Stimulated activated CD8-positive, alpha-beta memory T cell treated with anti-CD3 and anti-CD28 coated beads, Interleukin-4, amount 100 ng/mL, for 1 hour (primary cell): ENCODE measurements at places on chromosomes 7 and 10.

GRCh38 chr7:151276666-151277590, 28.4 kb upstream of the SMARCD3 start:
- no peak for DNase-seq

DNA sequence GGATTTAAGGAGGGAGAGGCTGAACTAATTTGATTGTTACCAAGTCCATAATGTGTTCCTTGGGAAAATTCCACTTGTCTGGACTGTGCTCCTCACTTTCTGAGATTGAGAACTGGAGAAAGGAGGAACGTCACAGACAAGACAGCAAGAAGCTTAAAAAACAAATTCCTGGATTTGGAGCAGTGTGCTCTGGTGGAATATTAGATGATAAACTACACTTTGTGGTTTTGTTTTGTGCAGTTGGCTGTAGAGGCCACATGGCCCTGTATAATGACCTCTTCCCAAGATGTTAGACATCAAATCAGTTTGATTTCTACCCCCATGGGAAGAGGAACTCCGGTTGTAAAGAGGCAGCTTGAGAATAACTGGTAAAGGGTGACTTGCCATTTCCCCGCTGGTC, 421.3 kb upstream of the GALNT17 start:
- no peak for DNase-seq

DNA sequence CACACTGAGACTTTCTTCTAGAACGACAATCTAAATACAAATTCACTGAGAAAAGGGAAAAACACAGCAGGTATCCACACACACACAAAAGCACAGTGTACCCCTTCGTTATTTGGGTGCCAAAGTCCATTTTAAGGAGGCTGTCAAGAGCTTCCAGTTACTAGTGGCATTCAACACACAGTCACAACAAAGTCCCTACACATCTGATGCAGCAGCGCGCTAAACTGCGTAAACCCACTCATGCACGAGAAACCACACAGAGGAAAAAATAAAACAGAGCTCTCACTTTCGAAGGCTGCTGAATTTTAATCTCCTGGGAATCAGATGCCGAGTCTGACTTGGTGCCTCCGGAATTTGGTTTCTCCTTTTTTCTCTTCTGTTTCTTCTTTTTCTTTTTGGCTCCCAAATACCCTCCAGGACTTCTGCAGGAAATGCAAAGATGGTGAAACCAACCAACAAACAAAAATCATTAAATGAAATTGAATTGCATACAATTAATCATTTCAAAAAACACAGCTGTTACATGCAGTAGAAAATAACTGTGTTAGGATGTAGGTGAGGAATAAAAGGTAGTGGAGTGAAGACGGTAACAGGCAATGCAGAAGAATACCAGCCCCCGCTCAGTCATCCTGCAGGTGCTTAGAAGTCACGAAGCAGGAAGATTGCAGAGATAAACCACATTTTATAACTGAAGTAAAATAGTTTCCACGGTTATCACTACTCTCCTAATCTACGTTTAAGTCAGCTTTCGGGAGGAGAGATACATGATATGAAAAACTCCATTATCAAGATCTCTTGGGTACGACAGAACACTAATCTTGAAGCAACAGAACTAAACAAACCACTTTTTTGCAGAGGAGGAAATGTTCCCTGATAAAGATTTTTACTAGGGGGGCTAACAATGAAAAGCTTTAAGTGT, 27.1 kb downstream of the NMT2 start:
- no peak for DNase-seq

GRCh38 chr7:155884225-155885166, 72.2 kb upstream of the SHH start:
- no peak for DNase-seq

GRCh38 chr7:49243521-49243920, 319.2 kb downstream of the CDC14C start:
- no peak for DNase-seq

DNA sequence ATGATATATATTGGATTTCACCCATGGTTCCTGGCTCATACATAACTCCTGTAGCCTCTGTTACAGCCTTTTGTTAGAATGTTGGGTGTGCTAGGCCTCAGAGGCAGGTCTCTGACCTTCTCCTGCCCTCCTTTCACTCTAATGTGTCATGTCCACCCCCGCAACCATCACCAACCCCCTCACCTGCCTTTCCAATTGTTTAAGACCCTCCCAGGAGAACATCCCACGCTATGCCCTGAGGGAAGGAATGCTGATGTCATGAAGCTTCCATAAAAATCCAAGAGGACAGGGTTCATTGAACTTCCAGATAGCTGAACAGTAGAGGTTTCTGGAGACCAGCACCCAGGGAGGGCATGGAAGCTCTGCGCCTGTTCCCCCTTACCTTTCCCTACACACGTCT, 30.8 kb upstream of the C10orf67 start:
- no peak for DNase-seq

DNA sequence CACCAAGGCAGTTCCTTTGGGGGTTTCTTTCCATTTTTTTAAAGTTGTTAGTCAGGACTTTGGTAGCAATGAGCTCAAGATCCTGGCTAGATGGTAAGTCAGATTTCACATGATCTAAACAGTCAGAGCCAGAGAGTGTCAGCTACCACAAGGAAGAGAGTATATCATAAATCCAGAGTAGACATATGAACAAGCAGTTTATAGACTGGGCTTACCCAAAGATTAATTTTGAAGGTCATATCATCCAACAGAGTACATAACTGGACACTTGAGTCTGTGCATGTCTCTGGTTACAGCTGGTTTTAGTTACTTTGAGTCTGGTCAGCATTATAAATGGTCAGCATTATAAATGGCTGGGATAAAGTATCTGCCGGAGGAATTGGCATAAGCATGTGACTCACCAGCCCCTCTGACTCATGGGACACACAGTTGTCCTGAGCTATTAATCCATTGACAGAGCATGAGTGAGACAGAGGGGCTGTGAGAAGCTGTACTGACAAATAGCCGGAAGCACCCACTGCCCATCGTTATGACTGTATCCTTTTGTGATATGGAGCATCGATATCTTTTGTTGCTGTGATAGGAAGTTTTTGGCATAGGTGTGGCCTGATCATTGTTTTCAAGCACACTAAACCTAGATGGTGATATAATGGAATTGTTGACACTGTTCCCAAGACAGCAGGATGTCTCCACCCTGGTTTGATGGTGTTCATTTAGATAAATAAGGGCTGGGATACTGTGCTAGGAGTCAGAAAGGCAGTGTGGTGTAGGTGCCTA, 19.3 kb downstream of the PPP1R3C start:
- DNase-seq, result no peak

- DNase-seq, result no peak
These were observed 17.3 kb upstream of the BLOC1S2 start for GRCh38 chr10:100303724-100304319.

DNA sequence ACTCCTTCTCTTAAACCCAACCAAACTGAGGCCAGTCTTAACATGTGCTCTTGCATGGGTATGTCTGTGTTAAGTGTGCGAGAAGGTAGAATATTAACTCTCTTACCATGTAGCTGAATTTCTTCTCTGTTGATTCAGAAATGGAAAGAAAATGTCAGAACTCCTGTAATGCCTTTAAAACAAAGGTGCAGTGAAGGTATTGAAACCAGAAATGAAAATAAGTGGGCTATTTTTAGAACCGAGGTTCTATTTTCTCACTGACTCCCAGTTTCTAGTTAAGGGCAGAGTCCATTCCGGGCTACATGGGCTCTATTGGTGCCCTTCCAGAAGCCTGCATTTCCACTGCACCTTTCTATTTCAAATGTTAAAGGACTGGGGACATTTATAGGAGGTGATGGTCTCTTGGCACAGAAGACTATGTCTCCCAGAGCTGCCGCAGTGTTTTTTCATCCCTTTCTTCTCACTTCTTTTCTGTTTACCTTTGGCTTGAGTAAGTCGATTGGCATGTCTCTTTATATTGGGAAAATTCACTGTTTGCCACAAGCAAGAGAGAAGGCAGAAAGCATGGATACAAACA, 174.9 kb downstream of the LRMDA start:
- DNase-seq, result no peak

GRCh38 chr7:75830978-75831377, 17.4 kb upstream of the CCL24 start:
- DNase-seq, result no peak

DNA sequence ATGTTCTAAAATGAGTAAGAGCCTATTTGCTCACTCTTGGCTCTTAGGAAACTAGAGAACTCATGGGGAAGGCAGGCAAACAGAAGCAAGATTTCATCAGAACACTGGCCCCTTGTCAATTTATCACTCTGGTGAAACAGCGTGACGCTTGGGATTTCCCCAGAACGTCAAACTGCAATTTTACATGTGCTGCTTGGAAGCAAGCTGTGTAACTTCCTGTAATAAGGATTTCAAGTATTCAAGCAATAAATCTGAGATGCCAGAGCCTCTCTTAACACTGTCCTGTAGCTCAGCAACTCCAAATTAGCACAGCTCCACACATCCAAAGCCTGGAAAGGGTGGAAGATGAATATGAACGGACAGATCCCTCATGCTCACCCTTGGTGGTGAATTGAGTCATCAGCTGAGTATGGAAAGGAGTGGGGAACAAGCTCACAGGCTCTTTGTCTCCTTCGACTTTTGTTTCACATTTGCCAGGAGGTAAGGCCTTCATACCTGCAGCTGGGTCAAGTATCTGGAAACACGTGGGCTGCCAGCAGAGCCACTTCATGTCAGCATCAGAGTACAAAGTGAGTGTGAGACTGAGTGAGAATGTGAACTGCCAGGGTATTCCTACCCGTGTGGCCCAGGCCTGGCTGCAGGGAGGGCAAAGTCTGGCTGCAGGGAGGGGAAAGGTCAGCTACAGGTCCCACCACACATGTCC, 140.4 kb upstream of the NAMPT start:
- DNase-seq, result no peak
